ENCODE measurements at places on chromosomes 4 and X.
A peak's percentile ranks its signal among the peaks of the same experiment; 100 is the strongest.

- DNase-seq, result peak; percentile 71
These were observed 2.4 kb downstream of the OTUD4 start for GRCh38 chr4:145177906-145178538.

DNA sequence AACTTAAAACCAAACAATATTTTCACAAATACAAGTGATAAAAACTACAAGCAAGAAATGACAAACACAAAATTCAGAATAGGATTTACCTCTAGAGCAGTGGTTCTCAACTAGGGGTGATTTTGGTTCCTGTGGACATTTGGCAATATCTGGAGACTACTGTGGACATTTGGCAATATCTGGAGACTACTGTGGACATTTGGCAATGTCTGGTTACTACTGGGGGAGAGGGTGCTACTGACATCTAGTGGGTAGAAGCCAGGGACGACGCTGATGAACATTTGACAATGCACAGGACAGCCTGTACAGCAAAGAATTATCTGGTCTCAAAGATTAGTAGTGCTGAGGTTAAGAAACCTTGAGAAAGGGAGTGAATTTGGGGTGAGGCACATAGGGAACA is 169.8 kb downstream of the CLCN4 start:
- peak; percentile 19 for DNase-seq

GRCh38 chr4:176339936-176340761 is 20.4 kb downstream of the SPCS3 start:
- DNase-seq, result no peak

DNA sequence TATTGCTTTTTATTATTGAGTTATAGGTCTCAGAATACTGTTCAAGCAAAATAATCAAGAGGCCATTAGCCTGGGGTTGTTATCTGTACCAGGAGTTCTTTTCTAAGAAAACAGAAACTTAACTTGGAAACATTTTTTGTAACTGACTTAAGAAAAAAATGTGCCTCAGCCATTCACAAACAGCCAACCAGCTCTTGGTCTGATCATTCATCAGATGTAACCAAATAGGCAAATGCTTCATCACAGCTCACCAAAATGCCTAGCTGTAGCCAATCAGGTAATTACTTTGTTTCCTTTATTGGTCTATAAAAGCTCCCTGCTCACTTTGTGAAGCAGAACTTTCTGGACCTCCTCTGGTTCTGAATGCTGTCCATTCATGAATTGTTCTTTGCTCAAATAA is 387.7 kb downstream of the FAT4 start:
- no peak for DNase-seq

- no peak for DNase-seq
These were observed 74.8 kb upstream of the SLC34A2 start for GRCh38 chr4:25580633-25581467.

GRCh38 chr4:184298254-184298653 is 80.6 kb upstream of the ENPP6 start:
- no peak for DNase-seq

DNA sequence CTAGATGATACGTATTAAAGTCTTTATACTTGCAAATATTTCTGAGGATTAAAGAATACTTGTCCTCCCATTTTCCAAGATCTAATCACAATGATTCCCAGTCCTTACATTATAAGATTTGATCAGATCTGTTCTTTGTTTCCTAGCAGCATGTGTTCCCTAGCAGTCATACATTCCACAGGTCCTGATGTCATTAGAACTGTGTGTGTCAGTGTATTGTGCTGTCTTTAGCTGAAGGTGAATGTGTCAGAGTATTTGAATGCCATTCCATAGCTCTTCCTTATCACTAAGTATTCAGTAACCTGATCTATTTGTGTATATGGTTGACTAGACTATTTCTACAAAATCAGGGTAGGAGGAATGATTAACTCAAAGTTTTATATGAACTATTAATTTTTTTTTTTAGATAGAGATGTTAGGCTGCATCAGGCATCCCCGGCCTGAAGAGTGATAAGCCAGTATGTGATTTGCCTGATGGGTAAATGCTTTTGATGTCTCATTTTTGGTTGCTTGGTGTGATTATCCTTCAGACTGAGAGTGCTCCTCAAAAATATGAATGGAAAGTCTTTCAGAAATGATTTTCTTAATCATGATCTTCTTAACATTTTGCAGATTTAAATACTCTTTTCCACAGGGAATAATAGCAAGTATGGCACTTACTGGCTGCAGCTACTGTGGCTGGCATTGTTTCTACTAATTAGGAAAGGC is 4.4 kb downstream of the ADGRL3 start:
- no peak for DNase-seq

GRCh38 chr4:48205107-48205506 is 64.5 kb downstream of the TEC start:
- no peak for DNase-seq

DNA sequence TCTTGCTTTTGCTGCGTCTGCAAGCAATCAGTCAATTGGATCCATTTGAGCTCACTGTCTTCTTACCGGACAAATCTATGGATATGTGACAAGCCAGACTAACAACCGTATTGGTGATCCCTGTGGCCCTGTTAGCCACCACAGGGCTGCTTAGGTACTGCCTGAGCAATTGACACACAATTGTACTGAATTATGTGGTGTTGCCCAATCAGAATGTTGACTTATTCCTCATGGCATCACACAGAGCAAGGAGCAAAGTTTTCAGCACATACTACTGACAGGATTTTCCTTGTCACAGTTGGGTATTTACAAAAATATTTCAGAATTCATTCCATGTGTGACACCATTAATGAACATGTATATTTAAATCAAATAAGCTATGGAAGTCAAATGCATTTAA is 41.3 kb upstream of the XAGE1B start:
- DNase-seq, result no peak

DNA sequence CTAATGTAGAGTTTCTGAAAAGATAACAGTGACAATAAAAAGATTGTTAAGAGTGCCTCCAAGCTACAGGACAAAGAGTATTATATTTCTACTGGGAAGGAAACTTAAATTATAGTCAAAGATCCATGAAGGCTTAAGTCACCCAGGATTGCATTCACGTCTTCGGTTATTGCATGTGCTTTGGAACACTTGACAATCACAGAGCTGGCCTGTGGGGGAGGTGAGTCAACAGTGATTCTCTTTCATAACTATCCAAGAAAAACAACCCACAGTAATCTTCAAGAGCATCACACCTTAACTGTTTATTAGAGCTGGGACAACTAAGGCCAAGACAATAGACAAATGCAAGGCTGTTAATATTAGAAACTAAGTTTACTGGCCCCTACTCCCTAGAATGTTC is 40.3 kb downstream of the PDGFC start:
- DNase-seq, result no peak

DNA sequence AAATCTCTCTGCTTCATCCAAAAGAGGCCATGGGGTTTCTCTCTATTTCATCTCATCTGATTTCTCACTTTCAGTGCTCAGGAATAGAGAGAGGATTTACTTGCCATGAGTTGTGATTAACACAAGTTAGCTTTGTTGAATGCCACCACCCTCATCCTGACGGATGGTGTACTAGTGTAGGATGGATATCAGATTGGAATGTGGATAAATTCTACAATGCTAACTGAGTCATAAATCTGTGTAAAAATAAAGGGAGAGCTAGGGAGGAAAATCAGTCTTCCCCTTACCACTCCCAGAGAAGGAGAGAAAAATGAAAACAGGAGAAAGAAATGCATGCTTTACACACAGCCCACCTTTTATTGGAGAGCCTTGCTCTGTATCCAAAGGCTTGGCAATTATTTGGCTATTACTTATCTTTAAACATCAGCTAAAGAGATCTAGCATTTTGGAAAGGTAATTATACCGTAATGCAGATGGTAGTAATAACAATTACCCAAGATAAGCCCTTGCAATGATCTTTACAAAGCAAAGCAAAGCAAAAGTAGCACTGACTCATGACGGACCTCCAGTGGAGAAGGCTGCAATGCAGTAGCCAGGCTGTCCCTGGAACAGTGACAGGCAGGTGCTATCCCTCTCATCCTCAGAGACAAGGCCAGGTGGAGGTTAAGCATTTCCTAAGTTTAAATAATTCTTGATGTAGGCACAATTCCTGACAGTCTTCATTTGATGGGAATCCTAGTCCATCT is 306.3 kb upstream of the PPARGC1A start:
- no peak for DNase-seq

DNA sequence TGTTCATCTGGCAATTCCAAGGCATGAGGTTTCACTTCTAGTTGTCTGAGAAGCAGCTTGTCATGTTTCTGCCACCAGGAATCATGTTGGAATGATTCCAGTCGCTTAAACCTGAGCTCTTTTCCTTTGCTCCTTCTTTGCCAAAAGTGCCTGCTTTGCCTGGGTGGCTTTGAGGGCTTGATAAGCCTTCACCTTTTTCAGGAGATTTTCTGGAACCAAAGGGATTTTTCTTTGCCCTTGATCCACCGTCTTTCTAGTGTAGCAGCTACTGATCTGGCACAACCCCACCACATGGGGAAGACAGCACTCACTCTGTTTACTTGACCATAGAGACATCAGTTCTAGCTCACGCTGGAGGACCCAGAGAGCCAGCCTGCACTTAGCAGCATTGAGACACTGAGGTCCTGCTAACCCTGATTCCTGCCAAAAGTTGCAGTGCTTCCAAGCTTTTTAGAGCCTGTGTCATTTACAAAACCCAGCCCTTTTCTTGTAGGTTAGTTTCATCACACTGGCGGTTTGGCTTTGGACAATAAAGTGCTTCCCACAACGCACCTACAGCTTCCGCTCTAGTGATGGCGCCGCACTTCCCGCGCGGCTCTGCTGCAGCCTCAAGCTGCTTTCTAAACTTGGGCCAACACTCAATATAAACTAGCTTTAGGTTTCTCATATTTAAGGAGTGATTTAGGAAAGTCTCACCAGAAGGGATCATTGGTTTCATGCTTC is 7.3 kb upstream of the CCNI start:
- DNase-seq, result no peak

DNA sequence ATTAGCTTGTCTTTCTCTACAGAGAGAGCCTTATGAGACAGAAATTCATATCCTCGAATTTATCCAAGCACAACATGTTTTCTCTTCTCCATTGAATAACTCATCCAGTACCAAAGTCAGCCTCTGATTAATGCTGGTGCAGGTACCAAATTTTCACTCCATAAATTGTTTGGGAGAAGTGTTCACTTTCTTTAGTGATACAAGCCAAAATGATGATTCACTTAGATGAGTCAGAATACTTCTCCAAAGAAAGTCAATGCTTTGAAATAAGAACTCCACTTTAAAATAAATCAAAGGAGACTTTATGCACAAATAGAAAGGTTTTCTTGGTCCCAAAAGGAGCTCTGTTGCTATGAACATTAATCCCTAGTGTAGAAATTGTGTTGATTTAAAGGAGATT is 60.2 kb downstream of the MAOB start:
- DNase-seq, result no peak

DNA sequence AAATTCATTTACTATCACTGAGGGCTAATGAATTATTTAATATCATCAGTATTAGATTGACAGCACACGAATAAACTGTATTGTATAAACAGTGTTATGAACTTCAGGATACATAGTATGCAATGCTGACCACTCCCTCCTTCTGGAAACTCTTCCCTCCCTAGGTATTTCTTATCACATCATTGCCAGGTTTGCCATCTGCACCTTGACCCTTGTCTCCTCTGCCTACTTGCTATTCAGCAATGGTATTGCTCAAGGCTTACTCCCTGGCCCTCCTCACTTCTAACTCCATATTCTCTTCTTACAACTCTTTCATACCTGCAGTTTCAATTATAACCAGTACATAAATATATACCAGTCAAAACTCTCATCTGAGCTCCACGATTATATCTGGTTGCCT is 38.9 kb downstream of the ATP8A1 start:
- DNase-seq, result no peak

DNA sequence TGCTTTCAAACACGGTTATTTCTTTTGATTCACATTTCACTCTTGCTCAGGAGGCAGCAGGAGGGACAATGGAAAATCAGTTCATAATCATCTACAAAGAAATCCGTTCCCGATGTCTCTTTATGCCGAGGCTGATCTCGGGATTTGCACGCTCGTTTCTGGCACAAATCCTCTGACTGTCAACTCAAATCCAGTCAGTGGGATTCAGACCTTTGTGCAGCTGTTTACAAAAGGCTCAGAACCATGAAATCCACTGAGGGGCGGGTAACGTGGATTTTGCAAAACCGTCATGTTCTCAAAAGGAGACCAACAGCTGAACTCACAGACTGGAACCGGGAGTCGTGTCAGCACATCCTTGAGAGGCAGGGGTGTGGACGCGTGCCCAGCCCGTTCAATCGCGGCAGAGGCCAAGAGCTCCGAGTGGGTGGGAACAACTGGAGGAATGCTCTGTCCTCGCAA is 46.4 kb downstream of the ACOX3 start:
- no peak for DNase-seq

DNA sequence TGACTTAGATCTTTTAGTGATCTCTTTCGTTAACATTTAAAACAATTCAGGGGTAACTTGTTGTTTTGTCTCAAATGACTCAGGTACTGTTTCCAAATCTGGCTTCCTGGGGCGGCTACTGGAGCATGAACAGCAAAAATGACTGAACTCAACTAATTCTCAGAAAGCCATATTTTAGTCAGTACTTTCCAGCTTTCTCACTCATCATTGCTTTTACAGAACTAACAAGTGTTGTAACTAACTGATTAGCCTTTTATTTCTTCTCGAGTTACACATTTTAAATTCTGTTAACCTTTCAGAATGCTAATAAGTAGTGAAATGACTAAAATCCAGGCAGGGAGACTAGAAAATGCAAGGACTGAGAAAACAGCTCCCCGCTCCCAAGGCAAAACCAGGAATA is 55.3 kb downstream of the JADE3 start:
- DNase-seq, result no peak

DNA sequence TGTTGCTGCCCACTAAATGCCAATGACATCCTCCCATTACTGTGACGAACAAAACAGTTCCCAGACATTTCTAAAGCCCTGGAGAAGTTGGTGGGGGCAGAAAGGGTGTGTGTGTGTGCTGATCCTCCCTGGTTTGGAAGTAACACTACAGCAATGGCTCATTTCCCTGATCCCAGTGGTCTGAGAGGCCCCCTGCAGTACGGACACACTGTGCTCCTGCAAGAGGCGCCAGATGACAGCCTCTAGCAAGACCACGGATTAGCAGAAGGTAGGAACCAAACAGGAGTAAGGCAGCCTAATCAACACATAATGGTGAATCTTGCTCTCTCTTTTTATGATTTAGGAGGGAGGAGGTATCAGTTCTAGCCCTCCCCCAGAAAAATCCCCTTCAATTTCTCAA is 49.6 kb downstream of the CHRDL1 start:
- no peak for DNase-seq

DNA sequence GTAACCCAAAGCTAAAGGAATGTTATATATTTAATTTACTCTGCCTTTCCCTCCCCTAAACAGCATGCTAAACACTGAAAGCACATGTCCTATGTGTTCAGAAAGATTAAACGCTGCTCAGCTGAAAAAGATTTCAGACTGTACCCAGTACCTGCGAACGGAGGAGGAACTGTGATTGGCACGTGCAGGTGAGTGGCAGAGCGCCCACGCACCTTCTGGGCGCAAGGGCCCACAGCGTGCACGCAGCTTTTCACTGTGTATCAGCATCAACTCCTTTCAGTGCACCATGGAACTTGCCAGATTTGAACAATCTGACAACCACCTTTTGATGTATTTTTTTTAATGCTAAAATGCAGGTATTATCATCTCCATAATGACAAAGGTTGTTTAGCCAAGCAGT is 87.7 kb downstream of the RFC1 start:
- no peak for DNase-seq

- no peak for DNase-seq
These were observed 98.7 kb upstream of the KIT start for GRCh38 chr4:54558889-54559677.

All from hematopoietic multipotent progenitor cell treated with erythropoietin and hydrocortisone succinate and interleukin-3 and kit ligand, for 6 days (in vitro differentiated cells).